ENCODE measurements at places on chromosomes 6 and 20.

GRCh38 chr6:77466451-77467437 lies 3.5 kb upstream of the HTR1B start:
- no peak for DNase-seq

DNA sequence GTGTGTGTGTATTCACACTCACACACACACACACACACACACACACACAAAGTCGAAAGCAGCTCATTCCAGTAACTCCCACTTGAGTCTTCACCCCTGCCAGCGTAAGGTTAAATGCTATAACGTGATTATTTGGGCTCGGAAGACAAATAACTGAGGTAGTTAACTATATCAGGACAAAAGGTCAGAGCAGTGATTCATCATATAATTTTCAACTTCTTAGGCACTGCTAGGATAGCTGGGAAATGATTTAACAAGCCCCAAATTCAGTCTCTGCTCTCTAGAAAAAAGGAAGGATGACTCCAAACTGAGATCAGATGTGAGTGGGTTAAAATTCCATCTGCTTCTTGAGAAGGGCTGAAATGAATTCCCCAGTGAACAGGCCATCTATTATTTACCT lies 30.7 kb downstream of the HDGFL1 start:
- DNase-seq: no peak

DNA sequence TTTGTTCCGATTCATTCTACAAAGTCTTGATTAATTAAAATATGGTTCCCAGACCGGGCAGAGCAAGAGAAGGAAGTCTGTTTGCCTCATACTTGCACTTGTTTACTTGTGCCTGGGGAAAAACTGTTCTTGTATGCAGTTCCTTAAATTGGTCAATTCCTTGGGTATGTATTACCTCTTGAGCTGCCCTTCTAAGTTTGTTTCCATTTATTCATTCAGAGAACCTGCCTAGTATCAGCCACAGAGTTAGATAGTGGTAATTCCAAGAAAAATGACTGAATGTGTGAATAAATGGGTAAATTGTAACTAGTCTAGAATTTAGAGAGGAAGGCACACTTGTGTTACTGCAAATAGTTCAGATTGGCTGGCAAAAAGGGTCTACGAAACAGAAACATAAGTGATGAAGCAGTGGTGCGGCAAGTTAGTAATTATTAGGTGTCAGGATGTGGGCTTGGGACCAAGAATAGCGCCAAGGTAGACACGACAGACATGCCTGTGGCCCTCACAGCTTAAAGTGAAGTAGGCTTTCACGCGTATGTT lies 525 bp upstream of the MAK start:
- DNase-seq: no peak

GRCh38 chr6:14118091-14118439 lies 493 bp downstream of the CD83 start:
- DNase-seq: no peak

GRCh38 chr6:151616091-151616513 lies 122.3 kb downstream of the CCDC170 start:
- no peak for DNase-seq

GRCh38 chr6:6851059-6851948 lies 256.5 kb upstream of the RREB1 start:
- no peak for DNase-seq

- DNase-seq: no peak
These were observed 101.9 kb downstream of the EPB41L2 start for GRCh38 chr6:130961148-130961547.

- no peak for DNase-seq
These were observed 5.7 kb upstream of the CD93 start for GRCh38 chr20:23091721-23092383.

DNA sequence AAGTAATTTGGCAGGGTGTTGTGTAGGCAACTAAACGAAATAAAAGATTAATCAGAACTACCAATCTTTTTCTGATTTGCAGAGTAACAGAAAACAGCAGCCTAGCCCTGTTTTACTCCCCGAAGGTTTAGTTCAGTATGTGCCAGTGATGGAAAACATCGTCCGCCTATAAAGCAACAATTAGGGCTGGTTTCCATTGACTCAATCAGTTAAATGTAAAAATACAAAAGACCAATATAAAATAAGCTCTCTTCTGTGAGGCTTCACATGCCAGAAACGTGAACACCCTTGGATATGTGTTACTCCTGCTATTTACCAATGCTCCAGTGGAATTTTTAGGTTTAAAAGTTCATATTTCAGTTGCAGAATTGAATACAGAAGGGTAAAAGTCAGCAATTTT lies 210.5 kb upstream of the RSPO3 start:
- DNase-seq: no peak

- DNase-seq: no peak
These were observed 197.3 kb upstream of the SNX9 start for GRCh38 chr6:157625764-157626163.

DNA sequence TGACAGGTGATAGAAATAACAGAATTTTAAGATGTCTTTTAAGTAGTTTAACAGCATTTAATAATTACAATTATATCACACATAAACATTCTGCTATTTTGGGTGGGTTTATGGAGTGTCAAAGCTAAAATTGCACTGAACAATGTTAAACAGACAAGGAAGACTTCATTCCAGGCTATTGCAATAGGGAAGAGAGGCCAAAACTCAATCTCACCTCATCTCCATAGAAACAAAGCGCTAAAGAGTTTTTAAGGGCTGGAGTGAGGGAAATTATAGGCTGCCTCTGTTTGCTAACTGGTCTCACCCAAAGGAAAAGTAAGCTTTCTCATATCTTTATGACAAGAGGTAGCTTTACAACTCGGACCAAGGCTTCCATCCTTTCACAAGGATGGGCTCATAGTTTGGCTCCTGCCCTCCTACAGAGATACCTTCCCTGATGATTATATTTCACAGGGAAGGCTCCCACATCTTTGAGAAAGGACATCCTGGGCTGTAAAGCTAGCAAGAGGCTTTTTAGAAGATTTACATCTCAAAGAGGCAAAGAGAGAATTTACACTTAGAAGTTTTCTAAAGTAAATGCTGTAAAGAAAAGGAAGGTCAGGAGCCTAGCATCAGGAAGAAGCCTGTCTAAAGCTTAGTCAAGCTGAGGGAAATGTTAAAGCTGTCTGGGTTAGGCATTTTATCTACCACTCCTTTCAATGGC lies 350.2 kb upstream of the IMPG1 start:
- no peak for DNase-seq

DNA sequence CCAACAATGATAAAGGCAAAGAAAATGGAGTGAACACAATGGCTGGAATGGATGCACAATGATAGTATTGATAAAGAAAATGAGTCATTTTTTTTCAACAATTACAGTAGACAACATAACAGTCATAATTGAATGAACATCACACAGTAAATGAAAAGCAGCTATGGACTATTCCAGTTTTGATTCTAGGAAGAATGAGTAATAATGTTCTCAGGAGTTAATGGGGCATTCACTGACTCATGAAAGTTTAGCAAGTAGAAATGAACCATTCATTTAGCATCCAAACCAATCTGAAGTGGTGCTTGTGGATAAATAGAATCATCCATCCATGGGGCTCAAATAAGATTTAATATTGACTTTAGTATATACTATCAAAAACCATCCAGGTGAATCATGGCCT lies 1029.5 kb upstream of the GJE1 start:
- no peak for DNase-seq

Measured in breast epithelium (tissue), 4 donors.